Fibroblast of villous mesenchyme (primary cell): ENCODE measurements at places on chromosomes 11 and 22. TPM values are rescaled to one million over a fixed set of nuclear protein-coding genes. Genes with fewer than 3 reads are reported as not detected.

Gene MTMR2
- total RNA-seq, result 49.3 and 53.5 TPM in 2 replicates

Gene BBOX1
- not detected in 2 replicates for total RNA-seq

Gene NRIP3
- total RNA-seq, result 10.8 and 20.9 TPM in 2 replicates

Gene BIRC3
- total RNA-seq, result 0.64 and 8.2 TPM in 2 replicates

Gene SCGB2A2
- not detected in 2 replicates for total RNA-seq

Gene MS4A7
- total RNA-seq, result not detected in 2 replicates

Gene RGL4
- not detected in 2 replicates for total RNA-seq

Gene CDCA5
- total RNA-seq, result 7.4 and 15.5 TPM in 2 replicates

Gene SOX6
- 12.9 and 22.0 TPM in 2 replicates for total RNA-seq

Gene CABP4
- total RNA-seq, result not detected in 2 replicates

Gene RCOR2
- total RNA-seq, result 1.7 and 3.2 TPM in 2 replicates

Gene MMP13
- not detected in 2 replicates for total RNA-seq

Gene CALCA
- total RNA-seq, result not detected in 2 replicates

Gene HSPB2
- total RNA-seq, result 0.43 and 0.64 TPM in 2 replicates

Gene CD248
- 85.1 and 108 TPM in 2 replicates for total RNA-seq

Gene APOL6
- total RNA-seq, result 33.8 and 39.3 TPM in 2 replicates

DNA sequence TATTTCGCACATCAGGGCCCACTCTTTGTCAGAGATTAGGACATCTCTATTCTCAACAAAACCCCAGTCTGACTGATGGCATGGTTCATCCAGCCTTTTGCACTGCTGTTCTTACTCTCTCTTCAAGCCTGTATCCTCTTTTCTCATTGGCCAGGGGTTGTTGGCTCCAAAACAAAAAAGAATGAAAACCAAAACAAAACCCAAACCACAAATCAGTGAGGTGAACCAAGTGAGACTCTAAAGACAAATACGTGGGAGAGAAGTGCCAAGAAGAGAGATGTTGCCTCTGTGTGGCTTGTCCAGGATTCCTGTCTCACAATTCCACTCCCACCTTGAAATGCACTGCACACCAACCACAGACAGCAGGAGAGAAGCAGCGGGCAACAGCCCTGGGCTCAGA, 278.9 kb upstream of the NARS2 start:
- no peak for DNase-seq

DNA sequence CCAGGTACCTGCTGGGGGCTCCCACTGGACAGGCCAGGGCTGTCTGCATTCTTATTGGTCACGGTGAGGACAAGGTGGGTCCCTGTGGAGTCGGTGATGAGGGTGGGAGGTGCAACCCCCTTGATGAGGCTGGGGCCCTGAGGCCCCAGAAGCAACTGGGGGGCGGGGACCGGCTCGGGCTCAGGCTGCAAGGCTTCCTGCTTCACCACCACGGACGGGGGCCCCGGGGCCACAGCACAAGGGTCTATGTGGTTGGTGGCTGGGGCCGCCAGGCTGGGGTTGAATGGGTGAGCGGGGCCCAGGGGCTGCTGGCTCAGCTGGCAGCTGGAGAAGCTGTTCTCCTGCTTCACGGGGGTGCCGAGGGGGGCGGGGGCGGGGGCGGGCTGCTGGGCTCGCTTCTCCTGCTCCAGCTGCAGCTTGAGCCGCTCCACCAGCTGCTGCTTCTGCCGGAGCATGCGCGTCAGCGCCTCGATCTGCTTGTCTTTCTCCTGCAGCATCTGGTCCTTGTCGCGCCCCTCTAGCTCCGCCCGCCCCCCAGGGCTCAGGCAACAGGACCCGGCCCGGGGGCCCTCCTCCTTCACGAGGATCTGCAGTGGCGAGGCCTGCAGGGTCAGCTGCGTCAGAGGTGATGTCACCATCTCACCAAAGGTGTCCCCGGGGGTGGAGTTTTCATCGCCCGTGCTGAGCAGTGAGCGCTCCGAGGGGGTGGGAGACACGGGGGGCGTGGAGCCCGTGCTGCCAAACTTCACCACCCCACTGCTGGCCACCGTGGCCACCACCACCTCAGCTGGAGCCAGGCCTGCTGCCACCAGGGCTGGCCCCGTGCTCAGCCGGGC, 48.2 kb downstream of the SGSM3 start:
- peak; percentile 51 for DNase-seq

DNA sequence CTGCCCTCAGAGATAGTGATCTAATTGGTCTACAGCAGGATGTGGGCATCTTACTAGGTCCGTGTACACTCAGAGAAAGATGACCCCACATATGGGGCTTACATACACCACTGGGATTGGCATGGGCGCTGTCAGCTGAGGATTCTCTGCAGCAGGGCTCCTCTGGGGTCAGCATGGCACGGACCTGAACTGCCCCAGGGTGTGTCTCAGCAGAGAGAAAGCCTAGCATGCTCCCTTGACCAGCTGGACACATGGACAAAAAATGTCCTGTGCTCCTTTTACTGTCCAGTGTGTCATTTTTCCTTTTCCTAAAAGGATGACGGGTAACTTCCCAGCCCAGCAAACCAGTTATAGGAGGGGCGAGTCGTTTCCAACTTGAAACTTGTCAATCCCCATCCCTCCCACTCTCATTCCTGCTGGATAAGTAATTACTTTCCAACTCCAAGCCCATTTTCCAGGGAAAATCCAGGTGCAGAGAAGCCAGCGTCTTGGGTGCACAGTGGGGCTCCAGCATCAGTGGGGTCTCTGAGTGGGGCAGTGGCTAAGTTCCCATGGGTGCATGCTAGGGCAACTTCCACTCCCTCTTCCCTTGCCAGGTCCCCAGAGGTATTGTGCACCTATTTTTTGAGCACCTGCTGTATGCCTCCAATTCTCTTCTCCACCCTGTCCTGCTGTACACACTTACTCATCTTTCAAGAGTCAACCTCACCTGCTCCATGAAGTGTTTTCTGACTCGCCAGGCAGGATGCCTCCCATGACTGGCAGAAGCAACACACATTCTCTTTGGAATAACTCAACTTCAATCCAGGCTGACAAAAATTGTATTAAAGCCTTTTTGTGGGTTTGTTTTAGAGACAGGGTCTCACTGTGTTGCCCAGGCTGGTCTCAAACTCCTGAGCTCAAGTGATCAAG, 5.0 kb downstream of the VSTM5 start:
- no peak for DNase-seq

GRCh38 chr11:95503047-95503446, 272.0 kb upstream of the SESN3 start:
- no peak for DNase-seq

- no peak for DNase-seq
Measured at GRCh38 chr11:115455613-115456012, 48.6 kb downstream of the CADM1 start.

DNA sequence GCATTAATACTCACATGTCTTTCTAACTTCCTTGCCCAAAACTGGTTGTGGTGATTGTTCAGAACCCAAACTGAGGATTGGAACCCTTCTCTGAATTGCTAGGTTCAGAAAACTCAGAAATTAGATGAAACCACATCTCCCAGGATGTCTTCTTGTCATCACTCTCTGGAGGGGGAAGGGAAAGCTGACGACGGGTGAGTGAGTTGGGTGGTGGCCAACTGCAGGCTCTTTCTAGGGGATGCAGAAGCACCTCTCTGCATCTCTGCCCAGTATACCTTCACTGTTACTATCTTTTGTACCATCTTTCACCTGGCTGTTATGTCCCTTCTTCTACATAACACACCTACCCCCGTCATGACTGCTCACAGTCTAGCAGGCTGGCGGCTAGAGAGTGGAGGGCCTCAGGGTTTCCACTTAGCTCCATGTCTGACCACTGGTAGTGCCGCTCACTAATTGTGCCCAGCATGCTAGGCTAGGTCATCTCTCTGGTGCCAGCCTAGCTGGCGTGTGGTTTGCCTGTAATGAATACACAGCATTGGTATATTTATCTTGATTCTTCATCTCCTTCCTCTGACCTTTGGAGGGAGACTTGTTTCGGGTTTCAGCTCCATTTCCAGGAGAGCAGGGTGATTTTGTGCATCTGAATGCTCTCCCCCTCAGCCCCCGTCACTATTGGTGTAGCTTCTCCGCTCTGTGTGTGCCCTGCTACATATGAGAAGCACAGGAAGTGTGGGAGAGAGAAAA, 7.3 kb downstream of the GRAMD1B start:
- no peak for DNase-seq

- no peak for DNase-seq
Measured at GRCh38 chr11:134346976-134347350, 15.2 kb downstream of the GLB1L2 start.

- DNase-seq, result peak; percentile 33
Measured at GRCh38 chr11:75656044-75656727, 12.7 kb downstream of the MAP6 start.

GRCh38 chr22:30221121-30221992, 25.2 kb downstream of the LIF start:
- DNase-seq, result no peak

GRCh38 chr11:9249252-9249651, 15.9 kb downstream of the DENND5A start:
- no peak for DNase-seq

DNA sequence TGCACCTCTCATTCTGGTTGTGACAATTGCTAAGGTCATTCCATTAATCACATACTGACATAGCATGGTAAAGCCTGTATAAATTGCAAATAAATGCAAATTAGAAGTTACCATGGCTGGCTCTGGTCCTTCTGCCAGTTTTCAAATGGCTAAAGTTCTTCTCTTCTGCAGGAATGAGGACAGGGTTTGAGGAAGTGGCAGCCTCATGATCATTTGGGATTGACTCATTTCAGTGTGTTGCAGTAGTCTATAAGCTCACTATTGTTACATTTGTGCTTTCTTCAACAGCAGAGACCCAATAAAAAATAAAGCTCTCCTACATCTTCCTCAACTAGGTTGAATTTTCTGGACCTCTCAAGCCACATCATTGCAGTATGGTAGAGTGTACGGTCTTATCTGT, 60.3 kb downstream of the NECTIN1 start:
- no peak for DNase-seq

GRCh38 chr11:116901964-116902688, 64.7 kb upstream of the APOA1 start:
- no peak for DNase-seq

DNA sequence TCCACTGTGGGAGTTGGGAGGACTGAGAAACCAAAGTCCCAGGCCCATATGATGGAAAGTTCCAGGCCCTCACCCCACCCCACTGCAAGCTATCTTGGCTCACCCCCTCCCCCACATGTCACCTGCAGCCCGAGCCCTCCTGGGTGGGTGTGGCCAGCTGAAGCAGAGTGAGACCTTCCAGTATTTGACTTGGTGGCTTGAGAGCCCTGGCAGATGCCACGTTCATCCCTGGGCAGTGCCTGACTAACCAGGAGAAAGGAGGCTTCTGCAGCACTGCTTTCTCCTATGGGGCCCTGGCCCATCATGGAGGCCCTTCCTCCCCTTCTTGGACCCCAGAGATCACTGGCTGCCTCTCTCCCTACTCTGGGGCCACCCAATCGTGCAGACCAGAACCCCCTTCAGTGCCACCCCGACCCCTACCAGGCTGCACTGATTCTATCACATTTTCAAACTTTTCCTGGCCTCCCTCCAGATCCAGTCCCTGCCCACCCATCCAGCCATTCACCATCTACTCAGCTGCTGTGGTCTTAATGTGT, 38.1 kb upstream of the WNT11 start:
- no peak for DNase-seq

DNA sequence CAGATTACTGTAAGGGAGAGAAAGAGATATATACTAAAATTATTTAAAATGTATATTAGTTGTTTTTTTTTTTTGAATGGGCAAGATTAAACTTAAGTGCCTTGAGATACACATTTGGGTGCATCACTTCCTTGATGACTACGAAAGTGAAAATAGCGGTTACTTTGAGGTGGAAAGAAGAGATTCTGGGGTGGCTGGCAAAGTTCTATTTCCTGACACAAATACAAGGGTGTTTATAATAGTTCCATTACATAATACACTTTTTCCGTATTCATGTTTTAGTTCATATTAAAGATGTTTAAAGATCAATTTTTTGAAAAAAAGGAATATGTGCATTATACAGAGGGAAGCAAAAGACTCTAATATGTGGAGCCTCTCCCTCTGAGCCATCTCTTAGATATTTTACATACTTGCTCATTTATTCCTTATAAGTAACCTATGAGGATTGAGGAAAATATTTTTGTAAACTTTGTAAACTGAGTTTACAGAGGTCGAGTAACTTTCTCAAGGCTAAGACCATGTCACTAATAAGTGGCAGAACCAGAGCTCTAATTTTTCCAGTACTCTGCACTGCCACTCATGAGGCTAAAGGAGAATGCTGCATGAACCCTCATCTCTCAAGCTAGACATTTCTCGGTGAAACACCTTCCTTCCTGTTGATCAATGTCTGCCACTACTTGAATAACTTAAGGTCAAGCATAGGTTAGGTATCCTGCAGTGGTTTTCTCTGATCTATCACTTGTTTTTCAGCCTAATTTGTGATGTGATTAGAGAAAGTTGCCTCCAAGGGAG, 58.6 kb downstream of the DDIAS start:
- no peak for DNase-seq

- no peak for DNase-seq
Measured at GRCh38 chr11:9148035-9148434, 56.6 kb upstream of the SCUBE2 start.

- DNase-seq, result no peak
Measured at GRCh38 chr11:115644856-115645255, 140.6 kb upstream of the CADM1 start.

GRCh38 chr11:122439866-122440810, 215.4 kb upstream of the UBASH3B start:
- DNase-seq, result peak; percentile 36

DNA sequence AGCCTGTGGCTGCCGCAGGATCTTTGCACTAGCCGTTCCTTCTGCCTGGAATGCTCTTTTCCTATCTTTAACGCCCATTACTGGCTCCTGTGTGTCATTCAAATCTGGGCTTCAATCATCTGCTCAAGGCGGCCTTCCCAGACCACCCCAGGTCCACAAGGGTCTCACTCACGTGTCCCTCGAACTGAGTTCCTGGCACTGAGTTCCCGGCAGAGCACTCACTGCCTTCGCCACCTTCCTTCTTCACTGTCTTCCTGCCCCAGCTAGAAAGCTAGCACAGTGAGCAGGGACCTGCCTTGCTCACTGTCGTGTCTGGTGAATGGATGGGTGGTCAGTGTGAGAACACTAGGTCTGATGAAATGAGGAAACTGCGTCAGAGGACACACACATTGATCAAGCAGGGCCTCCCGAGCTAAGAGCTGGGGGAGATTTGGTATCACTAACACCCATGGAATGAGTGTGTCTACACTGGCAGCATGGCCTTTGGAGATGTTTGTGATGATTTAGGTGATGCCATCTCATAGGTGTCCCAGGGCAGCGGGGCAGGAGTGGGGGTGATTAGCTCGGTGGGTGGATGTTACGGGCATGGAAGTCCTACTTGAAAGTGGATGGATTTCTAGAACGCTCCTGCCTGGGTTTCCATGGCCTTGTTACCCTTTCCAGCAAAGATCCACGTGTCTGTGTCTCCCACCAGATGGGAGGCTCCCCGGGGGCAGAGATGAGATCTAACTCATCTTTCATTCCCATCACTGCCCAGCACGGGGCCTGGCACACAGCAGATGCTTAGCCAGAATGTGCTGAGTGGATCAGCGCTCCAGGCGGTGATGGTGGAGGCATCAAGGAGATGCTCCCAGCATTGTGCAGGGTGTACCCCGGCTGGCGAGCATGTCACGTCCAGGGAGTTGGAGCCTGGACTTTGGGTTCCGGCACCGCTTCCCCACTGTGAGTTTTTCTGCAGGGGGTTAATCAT, 64.5 kb downstream of the SHISAL1 start:
- no peak for DNase-seq

GRCh38 chr11:102837646-102838045, 5.8 kb downstream of the MMP3 start:
- no peak for DNase-seq
